A172 (cell line): ENCODE measurements at places on chromosomes 16 and 17. TPM values are rescaled to one million over a fixed set of nuclear protein-coding genes. Genes with fewer than 3 reads are reported as not detected.

The MYH2 gene
- 0.12 and 0.17 TPM in 2 replicates for total RNA-seq

DNA sequence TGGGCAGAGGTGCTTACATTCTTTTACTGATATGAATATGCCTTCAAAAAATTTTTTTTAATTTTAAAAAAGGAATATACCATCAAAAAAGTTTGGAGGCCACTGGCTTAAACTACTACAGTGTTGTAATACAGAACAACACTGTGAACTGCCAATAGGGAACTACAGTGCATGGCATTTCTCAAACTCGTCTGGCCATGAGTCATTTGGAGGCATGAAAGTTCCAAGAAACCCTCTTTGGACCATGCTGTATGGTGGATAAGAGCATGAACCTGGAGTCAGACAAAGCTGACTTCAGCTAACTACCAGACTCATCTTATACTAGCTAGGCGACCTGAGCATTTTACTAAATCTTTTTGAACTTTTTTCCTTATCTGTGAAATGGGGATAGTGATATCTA lies 9.2 kb upstream of the NF1 start:
- no peak for DNase-seq

- DNase-seq: no peak
These were observed 51.4 kb upstream of the TMEM132E start for GRCh38 chr17:34527908-34528470.

- DNase-seq: peak; percentile 30
These were observed 574 bp downstream of the LAT start for GRCh38 chr16:28985211-28986041.

GRCh38 chr16:85838876-85839585 lies 39.5 kb downstream of the COX4I1 start:
- no peak for DNase-seq
